Adipocyte (in vitro differentiated cells): ENCODE measurements at places on chromosomes 11 and 22.

DNA sequence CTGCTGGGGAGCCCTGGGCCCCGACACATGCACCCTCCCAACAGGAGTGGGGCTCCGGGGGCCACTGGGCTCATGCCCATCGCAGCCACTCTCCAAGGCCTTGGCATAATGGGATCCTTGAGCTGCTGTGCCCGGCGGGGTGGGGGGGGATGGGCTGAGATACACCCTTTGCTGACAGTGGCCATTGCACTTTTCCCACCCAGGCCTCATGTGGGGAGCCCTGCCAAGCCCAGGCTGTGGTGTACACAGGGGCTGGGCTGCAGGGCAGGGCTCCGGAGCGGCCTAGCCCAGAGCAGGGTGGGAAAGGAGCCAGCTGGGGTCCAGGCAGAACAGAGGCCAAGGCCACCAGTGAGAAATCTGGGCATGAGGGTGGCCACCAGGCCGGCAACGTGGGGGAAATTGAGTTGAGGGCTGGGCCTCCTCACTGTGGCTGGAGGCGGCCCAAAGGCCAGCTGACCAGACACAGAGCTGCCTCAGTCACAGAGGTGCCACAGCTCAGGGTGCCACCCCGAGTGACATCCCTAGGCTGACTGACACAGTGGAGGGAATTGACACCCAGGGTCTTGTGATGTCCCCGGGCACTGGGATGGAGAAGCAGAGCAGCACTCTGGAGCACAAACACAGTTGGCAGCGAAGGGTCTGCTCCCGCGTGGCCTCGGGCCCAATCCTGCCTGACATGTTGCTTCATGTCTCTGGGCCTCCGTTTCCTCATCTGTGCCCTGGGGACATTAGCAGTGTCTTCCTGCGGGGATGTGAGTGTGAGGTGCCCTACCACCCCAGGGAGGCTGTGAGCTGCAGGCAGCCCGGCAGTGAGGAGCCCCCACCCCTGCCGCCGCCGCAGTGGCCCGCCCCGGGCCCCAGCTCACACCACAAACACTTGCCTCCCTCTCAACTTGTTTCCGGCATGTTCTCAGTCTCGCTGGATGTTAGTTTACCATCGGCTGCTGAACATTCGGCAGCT lies 30.4 kb downstream of the RTN4R start:
- peak; percentile 10 for DNase-seq

DNA sequence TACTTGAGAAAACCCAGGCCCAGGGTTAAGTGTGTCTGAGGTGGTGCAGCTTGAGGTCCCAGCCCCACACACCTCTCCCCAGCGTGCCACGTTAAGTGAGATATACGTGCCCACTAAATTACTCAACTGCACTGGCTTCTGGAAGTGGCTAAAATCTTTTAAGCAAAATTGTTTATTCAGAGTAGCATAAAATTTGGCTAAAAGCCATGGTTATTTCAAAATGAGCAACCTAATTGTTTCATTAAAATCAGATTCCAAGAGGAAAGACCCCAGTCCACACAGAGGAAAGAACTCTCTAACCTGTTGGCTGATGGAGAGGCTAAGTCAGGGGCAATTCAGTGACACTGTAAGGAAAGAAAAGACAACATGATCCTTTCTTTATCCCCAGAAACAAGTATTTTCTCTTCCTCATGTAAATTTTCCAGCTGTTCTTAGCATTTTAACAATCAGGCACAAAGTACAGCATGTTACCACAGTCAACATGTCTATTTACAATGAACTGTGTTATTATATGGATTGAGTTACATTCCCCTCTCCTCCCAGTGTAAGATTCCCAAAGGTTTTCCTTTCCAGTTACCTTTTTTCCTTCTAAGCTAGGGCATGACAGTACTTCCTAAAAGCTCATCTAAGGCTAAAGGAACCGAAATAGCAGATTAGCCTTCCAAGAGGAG lies 26.6 kb downstream of the NUP50 start:
- peak; percentile 36 for DNase-seq

- DNase-seq = no peak
Observed at GRCh38 chr11:117792241-117792640, 4.8 kb downstream of the DSCAML1 start.

- no peak for DNase-seq
Observed at GRCh38 chr11:84549217-84549616, 1077.9 kb downstream of the DLG2 start.

DNA sequence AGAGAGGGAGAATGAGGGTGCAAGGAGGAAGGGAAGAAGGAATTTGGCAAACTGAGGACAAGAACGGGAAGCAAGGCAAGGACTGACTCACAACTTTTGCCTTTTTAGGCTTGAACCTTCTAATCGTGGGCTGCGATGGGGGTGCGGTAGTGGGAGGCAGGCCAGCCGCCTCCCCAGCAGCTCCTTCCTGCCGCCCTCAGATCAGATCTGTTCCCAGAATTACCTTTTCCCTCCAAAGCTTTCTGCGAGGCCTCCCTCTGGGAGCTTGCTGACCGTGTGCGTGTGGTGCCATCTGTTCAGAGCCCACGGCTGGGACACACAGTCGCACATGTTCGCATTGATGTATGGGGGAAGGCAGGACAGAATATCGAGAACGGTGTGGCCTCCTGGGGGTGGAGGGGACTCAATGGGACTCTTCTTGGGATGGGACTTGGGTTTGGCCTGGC lies 86.9 kb upstream of the PARVA start:
- no peak for DNase-seq

GRCh38 chr11:120285256-120285655 lies 39.8 kb upstream of the TLCD5 start:
- peak; percentile 30 for DNase-seq

GRCh38 chr11:69531717-69532088 lies 50.2 kb downstream of the LINC01488 start:
- no peak for DNase-seq

GRCh38 chr11:113462830-113463229 lies 12.4 kb downstream of the DRD2 start:
- DNase-seq = no peak

- DNase-seq = no peak
Observed at GRCh38 chr22:39643311-39644083, 72.9 kb downstream of the CACNA1I start.

- no peak for DNase-seq
Observed at GRCh38 chr22:25353516-25354445, 134.3 kb downstream of the CRYBB2 start.

- DNase-seq = no peak
Observed at GRCh38 chr11:1671658-1672057, 25.3 kb upstream of the KRTAP5-6 start.

GRCh38 chr11:70854201-70854600 lies 398.2 kb downstream of the SHANK2 start:
- DNase-seq = no peak

DNA sequence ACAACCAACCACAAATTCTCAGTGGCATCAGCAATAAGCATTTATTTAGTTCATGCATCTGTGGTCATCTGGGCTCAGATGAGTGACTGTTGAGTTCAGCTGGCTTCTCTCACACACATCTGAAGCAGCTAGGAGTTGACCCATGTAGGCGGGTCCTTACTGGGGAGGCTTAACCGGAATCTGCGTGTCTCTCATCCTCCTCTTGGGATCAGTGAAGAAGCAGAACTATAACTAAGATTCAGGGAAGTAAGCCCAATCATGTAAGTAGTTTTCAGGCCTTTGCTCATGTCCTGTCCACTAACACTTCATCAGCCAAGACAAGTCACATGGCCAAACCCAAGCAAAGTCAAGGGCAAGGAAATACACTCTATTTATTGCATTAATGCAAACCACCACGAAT lies 236.2 kb downstream of the C11orf87 start:
- DNase-seq = no peak

DNA sequence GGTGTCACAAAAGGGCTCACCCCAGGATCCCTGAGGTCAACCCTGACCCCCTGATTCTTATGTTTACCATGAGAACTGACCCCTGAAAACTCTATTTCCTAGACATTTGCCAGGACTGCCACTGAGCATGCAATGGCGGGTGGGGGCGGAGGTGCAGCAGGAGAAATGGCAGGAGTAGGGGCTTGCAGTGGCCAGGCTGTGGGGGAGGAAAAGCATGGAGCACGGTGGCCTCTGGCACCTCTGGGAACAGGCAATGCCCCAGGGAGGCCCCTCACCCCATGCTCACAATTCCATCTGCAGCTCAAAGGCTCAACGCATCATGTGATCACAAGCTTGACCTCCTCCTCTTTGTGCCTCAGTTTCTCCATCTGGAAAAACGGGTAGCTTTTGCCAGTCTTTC lies 46.5 kb upstream of the FGF3 start:
- DNase-seq = no peak

- DNase-seq = peak; percentile 4
Observed at GRCh38 chr11:32231909-32232493, 141.1 kb downstream of the RCN1 start.

GRCh38 chr22:29972121-29972520 lies 89.1 kb downstream of the MTMR3 start:
- DNase-seq = no peak

- DNase-seq = no peak
Observed at GRCh38 chr22:31354515-31354914, 8.4 kb upstream of the PATZ1 start.

DNA sequence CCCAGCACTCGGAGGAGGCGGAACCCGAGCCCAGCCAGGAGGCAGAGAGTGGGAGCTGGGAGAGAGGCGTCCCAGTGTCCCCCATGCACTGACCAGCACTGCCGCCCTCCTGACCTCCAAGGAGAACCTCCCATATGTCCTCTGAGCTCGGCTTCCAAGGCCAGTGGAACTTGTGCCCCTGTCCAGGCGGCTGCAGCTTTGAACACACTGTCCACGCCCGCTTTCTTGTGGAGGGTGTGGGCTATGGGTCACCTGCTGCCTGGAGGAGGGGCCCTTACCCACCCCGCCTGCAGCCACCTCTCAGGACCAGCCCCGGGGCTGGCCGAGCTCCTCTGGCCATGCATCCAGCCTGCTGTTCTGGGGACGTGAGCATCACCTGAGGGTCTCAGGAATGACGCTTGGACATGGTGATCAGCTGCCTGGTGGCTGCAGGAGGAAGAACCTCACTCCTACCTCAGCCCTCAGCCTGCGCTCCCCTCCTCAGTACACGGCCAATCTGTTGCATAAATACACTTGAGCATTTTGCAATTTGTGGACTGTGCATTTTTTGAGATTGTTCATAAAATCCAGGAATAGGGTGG lies 22.2 kb upstream of the MUC5B start:
- DNase-seq = no peak

DNA sequence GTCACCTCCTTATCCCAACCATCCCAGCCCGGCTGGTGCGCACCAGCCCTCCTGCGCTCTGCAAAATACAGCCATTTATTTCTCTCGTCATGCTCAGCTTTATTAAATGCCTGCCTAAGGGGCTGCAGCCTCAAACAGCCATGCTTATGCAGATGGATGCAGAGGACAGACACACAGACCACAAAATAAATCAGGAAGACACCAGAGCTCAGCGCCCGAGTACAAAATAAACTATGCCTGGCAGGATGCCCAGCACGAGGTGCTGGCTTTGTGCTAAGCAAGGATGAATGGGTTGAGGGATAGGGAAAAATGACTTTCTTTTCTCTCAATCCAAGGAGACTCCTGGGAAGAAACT lies 70.5 kb downstream of the RPUSD4 start:
- DNase-seq = peak; percentile 67

- DNase-seq = no peak
Observed at GRCh38 chr11:78830277-78830819, 255.7 kb upstream of the NARS2 start.

GRCh38 chr11:116478205-116478604 lies 294.6 kb downstream of the BUD13 start:
- DNase-seq = no peak

GRCh38 chr22:26708256-26709009 lies 51.0 kb downstream of the MIAT start:
- no peak for DNase-seq

GRCh38 chr22:42926104-42926503 lies 69.0 kb upstream of the ARFGAP3 start:
- no peak for DNase-seq

DNA sequence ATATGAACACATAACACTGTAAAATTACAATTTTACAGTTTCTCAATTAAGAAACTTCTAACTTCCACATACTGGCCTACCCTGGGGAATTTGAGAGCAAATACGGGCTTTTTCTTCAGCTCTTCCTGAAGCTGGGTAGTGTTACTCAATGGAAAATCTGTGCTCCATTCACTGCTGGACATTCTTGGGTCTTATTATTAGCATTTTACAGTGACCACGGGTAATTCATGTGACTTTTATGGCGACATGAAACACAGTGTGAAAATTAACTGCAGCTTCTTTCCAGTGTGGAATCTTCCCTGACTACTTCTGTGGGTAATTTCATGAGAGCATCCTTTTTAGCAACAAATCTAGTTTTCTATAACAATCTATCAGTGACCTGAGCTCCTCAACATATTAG lies 423.7 kb upstream of the ANO5 start:
- DNase-seq = no peak

- no peak for DNase-seq
Observed at GRCh38 chr11:126098204-126098769, 35.6 kb upstream of the CDON start.

GRCh38 chr11:129930743-129931142 lies 35.4 kb upstream of the NFRKB start:
- no peak for DNase-seq

DNA sequence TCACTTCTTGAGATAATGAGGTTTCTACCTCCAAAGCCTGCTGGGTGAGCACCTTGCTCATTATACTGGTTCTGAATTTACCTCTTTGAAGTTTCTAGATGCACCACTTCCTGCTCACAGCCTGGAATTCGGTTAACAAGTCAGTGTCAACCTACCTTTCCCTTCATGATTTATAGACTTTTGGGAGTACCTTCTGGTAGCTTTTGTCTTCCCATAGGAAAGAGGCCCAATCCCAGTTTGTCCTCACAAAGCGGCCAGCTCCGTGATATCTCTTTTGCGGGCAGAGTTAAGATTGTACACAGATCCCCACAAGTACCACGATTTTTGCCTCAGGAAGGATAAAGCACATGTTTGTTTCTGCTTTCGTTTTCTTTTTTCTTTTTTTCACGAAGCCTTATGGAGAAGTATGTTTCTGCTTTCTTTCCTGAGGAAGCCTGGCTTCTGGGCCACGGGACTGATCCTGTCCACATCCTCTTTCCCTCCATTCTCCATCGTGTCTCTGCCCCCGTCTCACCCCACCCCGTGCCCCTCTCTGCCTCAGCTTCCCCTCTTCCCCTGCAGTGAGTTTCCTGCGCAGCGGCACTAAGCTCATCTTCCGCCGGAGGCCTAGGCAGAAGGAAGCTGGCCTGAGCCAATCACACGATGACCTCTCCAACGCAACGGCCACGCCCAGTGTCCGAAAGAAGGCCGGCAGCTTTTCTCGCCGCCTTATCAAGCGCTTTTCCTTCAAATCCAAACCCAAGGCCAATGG lies 5.7 kb upstream of the HINFP start:
- no peak for DNase-seq

- DNase-seq = no peak
Observed at GRCh38 chr11:78706551-78706950, 131.9 kb upstream of the NARS2 start.

DNA sequence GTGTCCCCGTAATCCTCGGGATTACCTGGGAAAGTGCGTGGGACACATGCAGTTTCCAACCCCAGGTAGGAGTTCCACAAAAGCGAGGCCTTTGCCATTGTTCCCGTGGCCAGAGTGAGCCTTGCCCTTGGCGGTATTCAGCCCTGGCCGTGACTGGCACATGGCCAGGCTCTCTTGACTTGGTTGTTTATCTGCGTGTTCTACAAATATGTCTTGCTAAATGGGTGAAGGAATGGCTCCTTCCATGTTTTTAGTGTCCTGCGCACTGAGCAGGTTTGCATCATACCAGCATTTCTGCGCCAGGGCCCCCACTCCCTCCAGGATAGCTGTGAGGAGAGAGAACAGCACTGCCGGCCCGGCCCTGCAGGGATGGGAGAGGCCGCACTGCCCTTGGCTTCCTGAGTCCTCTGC lies 20.0 kb downstream of the POLR3H start:
- DNase-seq = no peak

- DNase-seq = no peak
Observed at GRCh38 chr22:44392446-44392921, 79.7 kb upstream of the SHISAL1 start.
